Ovary (tissue), 10 donors: ENCODE measurements at places on chromosomes 12 and 14. TPM values are rescaled to one million over a fixed set of nuclear protein-coding genes. Genes with fewer than 3 reads are reported as not detected.

KCNA5 gene
- total RNA-seq: 0.34 TPM

DNA sequence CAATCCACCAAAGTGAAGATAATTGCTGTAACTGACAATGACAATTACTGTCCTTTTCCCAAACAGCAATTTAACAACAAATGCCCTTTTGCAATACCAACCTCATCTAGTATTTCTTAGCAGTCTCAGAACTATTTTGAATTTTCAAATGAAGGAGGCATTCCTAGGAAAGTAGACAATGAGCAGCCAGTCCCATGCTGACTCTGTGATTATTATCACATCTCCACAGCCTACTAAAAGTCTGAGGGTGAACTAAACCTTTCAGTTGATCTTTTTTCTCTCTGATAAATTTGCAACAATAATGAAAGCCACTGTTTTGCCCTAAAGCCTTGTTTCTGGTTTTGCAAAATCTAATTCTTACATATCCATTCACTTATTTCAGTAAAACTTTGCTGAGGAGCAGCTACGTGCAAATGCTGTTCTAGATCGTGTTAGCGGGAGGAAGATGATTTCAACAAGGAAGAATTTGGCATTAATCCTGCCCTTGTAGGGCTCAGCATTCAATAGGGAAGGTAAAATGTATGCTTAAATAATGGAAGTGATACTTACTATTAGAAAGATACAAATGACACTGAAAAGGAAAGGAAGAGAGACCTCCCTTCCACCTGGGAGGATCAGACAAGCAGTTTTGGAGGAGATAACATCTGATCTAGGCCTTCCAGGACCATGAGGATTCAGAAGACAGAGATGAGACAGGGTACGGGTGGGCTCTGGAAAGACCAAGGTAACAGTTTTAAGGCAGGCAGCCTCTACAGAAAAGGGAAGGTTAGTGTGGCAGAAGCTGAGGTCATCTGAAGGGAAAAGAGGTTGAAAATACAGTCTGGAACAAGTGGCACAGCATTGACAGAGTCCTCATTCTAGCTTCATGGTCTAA lies 47.4 kb downstream of the SLC38A1 start:
- no peak overlapping the region for H3K4me3 ChIP-seq
- DNase-seq: no peak
- H3K4me1 ChIP-seq: no peaks in the 10 kb centered on the region
- no peaks in the 10 kb centered on the region for H3K27me3 ChIP-seq
- no peaks in the 10 kb centered on the region for H3K36me3 ChIP-seq

GRCh38 chr14:22184830-22185168 lies 404.2 kb downstream of the DAD1 start:
- H3K27me3 ChIP-seq: no peaks in the 10 kb centered on the region
- H3K4me3 ChIP-seq: no peak overlapping the region
- H3K27ac ChIP-seq: no peak overlapping the region
- no peaks in the 10 kb centered on the region for H3K36me3 ChIP-seq
- no peaks in the 10 kb centered on the region for H3K4me1 ChIP-seq
- no peak for DNase-seq

GRCh38 chr12:55931780-55932550 lies 1.0 kb downstream of the DGKA start:
- H3K4me1 ChIP-seq: peaks cover 17% of the 10 kb centered on the region
- H3K4me3 ChIP-seq: peak overlapping the region; percentile 83
- H3K36me3 ChIP-seq: no peaks in the 10 kb centered on the region
- H3K27me3 ChIP-seq: no peaks in the 10 kb centered on the region
- H3K27ac ChIP-seq: peak overlapping the region; percentile 13
- DNase-seq: peak; percentile 70

GRCh38 chr12:31491241-31491794 lies 99.6 kb downstream of the DENND5B start:
- H3K36me3 ChIP-seq: no peaks in the 10 kb centered on the region
- H3K27ac ChIP-seq: no peak overlapping the region
- DNase-seq: no peak
- no peaks in the 10 kb centered on the region for H3K27me3 ChIP-seq

DNA sequence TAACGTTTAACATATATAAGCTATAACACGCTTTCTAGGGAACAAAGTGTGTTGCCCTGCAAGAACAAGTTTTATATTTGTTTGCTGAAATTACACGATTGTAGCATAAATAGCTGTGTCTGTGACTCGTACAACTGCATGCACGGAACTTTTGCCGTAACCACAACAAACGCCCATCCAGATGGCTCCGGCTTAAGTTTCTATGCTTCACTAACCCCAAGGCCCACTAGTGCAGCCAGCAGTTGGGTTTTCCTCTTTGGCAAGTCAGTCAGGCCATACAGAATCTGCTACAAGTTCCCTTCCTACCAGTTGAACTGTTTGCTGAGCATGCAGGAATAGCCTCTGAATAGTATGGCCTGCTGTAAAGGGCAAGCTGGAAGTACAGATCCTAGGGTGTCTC lies 12.1 kb downstream of the CSRP2 start:
- no peaks in the 10 kb centered on the region for H3K27me3 ChIP-seq
- peaks cover 1% of the 10 kb centered on the region for H3K4me1 ChIP-seq
- H3K36me3 ChIP-seq: no peaks in the 10 kb centered on the region

AICDA gene
- total RNA-seq: not detected

DNA sequence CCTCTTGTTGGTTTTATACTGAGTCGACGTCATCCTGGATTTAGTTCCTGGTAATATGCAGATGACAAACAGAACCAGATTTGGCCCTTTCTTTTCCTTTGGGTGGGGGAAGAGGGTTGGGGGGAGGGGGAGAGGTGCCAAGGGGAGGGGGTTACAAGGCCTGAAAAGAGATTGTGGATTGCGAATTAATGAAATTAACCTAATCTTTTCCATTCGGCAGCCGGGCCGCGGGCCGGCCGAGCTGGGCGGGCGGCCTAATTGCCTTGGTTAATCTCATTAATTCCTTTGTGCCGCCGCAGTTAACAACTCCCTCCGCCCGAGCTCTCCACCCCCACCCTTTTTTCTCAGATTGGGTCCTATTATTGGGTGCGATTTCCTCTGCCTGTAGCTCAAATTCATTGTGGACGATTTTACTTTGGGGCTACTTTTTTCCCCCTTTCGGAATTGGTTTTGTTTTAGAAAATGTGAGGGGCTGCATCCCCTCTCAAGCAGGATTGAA lies 387 bp upstream of the GSC start:
- H3K27me3 ChIP-seq: peaks cover 11% of the 10 kb centered on the region
- H3K27ac ChIP-seq: no peak overlapping the region
- H3K36me3 ChIP-seq: no peaks in the 10 kb centered on the region
- peak overlapping the region; percentile 32 for H3K4me3 ChIP-seq
- DNase-seq: no peak

- H3K27ac ChIP-seq: no peak overlapping the region
- H3K4me3 ChIP-seq: no peak overlapping the region
- H3K36me3 ChIP-seq: no peaks in the 10 kb centered on the region
- H3K27me3 ChIP-seq: no peaks in the 10 kb centered on the region
These were observed 13.1 kb downstream of the ASIC1 start for GRCh38 chr12:50070314-50071060.

DNA sequence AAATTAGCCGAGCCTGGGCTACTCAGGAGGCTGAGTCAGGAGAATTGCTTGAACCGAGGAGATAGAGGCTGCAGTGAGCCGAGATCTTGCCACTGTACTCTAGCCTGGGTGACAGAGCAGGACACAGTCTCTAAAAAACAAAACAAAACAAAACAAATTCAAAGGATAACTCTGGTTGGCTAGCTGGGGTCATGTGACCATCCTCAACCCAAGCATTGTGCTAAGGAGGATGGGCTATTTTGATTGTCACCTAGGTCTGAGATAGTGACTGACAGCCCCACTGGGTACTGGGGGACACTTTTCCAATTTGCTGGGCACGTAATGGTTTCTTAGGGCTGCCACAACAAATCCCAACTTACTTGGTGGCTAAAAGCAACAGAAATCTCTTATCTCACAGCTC lies 11.9 kb downstream of the DGLUCY start:
- H3K36me3 ChIP-seq: no peaks in the 10 kb centered on the region
- no peak overlapping the region for H3K27ac ChIP-seq
- no peak overlapping the region for H3K4me3 ChIP-seq

GRCh38 chr12:75944905-75945432 lies 86.6 kb downstream of the PHLDA1 start:
- H3K4me1 ChIP-seq: peaks cover 2% of the 10 kb centered on the region
- H3K36me3 ChIP-seq: no peaks in the 10 kb centered on the region
- no peaks in the 10 kb centered on the region for H3K27me3 ChIP-seq
- DNase-seq: no peak

DNA sequence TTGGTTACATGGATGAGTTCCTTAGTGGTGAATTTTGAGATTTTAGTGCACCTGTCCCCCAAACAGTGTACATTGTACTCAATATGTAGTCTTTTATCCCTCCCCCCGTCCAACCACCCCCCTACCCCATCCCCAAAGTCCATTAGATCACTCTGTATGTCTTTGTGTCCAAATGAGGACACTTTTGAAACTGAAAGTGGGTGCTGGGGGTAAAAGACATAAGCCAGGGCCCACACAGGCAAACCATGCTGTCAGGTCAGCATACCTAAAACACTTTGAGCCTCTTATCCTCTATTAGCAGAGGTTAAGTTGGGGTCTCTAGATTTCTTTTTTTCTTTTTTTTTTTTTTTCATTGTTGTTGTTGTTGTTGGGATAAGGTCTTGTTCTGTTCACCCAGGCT lies 31.3 kb upstream of the KICS2 start:
- H3K4me1 ChIP-seq: no peaks in the 10 kb centered on the region
- H3K27me3 ChIP-seq: no peaks in the 10 kb centered on the region
- no peak overlapping the region for H3K27ac ChIP-seq
- H3K4me3 ChIP-seq: no peak overlapping the region
- DNase-seq: no peak
- H3K36me3 ChIP-seq: no peaks in the 10 kb centered on the region

GLIPR1L2 gene
- 4.4 TPM for total RNA-seq

- no peaks in the 10 kb centered on the region for H3K36me3 ChIP-seq
- H3K27me3 ChIP-seq: no peaks in the 10 kb centered on the region
These were observed 23.1 kb downstream of the MGAT4C start for GRCh38 chr12:86233126-86233525.

MYO1H gene
- total RNA-seq: 0.34 TPM

GRCh38 chr12:132908145-132909029 lies 21.0 kb upstream of the CHFR start:
- H3K27ac ChIP-seq: peak overlapping the region; percentile 53
- H3K27me3 ChIP-seq: no peaks in the 10 kb centered on the region
- H3K4me1 ChIP-seq: peaks cover 3% of the 10 kb centered on the region

DICER1 gene
- 50.1 TPM for total RNA-seq

HRK gene
- 0.23 TPM for total RNA-seq

GRCh38 chr14:62952226-62952625 lies 93.0 kb downstream of the KCNH5 start:
- H3K4me3 ChIP-seq: no peak overlapping the region
- no peak overlapping the region for H3K27ac ChIP-seq
- H3K4me1 ChIP-seq: no peaks in the 10 kb centered on the region
- no peak for DNase-seq

CLEC4C gene
- total RNA-seq: not detected

DNAH10 gene
- total RNA-seq: 0.97 TPM

GRCh38 chr14:38755036-38755435 lies 348.0 kb downstream of the SEC23A start:
- no peak overlapping the region for H3K4me3 ChIP-seq
- H3K27me3 ChIP-seq: no peaks in the 10 kb centered on the region
- no peaks in the 10 kb centered on the region for H3K36me3 ChIP-seq
- DNase-seq: no peak

IRAK3 gene
- 5.2 TPM for total RNA-seq

DNA sequence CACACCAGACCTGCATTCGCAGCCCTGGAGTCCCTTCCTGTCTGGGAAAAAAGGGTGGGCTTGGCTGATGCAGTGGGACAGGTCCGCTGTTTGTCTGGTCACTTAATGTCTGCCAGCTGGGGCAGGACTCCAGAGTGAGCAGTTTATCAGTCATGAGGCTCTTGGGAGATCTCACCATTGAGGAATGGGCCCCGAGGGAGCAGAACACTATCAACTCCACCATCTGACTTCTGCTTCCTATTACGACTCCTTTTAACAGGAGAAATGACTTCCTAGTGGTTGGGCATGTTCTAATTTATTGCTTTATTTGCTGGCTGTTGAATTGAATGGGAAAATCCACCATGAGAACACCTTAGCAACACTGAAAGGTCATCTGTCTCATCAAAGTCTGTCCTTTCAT lies 182.5 kb upstream of the RASSF8 start:
- no peaks in the 10 kb centered on the region for H3K36me3 ChIP-seq
- no peak overlapping the region for H3K27ac ChIP-seq
- no peak overlapping the region for H3K4me3 ChIP-seq
- no peaks in the 10 kb centered on the region for H3K4me1 ChIP-seq

GRCh38 chr12:30646821-30647220 lies 48.8 kb downstream of the IPO8 start:
- no peak overlapping the region for H3K27ac ChIP-seq
- no peaks in the 10 kb centered on the region for H3K36me3 ChIP-seq
- H3K4me3 ChIP-seq: no peak overlapping the region

GPR84 gene
- 0.34 TPM for total RNA-seq

GRCh38 chr14:74645244-74645643 lies 33.2 kb upstream of the LTBP2 start:
- no peaks in the 10 kb centered on the region for H3K36me3 ChIP-seq
- DNase-seq: no peak
- peak overlapping the region; percentile 20 for H3K27ac ChIP-seq
- H3K27me3 ChIP-seq: no peaks in the 10 kb centered on the region

- no peak overlapping the region for H3K27ac ChIP-seq
- no peaks in the 10 kb centered on the region for H3K36me3 ChIP-seq
- peaks cover 4% of the 10 kb centered on the region for H3K4me1 ChIP-seq
- H3K27me3 ChIP-seq: no peaks in the 10 kb centered on the region
- no peak overlapping the region for H3K4me3 ChIP-seq
- DNase-seq: no peak
These were observed 5.3 kb downstream of the B4GALNT1 start for GRCh38 chr12:57627501-57628279.

GRCh38 chr14:65478596-65478995 lies 66.1 kb downstream of the FUT8 start:
- H3K36me3 ChIP-seq: no peaks in the 10 kb centered on the region
- no peak overlapping the region for H3K27ac ChIP-seq
- no peaks in the 10 kb centered on the region for H3K4me1 ChIP-seq
- no peak for DNase-seq
- no peak overlapping the region for H3K4me3 ChIP-seq

- no peaks in the 10 kb centered on the region for H3K4me1 ChIP-seq
- no peaks in the 10 kb centered on the region for H3K27me3 ChIP-seq
- H3K4me3 ChIP-seq: no peak overlapping the region
- no peak for DNase-seq
- H3K27ac ChIP-seq: no peak overlapping the region
These were observed 41.3 kb downstream of the EGLN3 start for GRCh38 chr14:33909380-33910084.

- no peaks in the 10 kb centered on the region for H3K4me1 ChIP-seq
- no peaks in the 10 kb centered on the region for H3K27me3 ChIP-seq
- H3K27ac ChIP-seq: no peak overlapping the region
- no peak for DNase-seq
- H3K4me3 ChIP-seq: no peak overlapping the region
These were observed 289.9 kb downstream of the BCAT1 start for GRCh38 chr12:24659016-24659415.

AMDHD1 gene
- not detected for total RNA-seq

GRCh38 chr12:14262771-14263511 lies 102.5 kb upstream of the ATF7IP start:
- no peaks in the 10 kb centered on the region for H3K36me3 ChIP-seq
- peaks cover 20% of the 10 kb centered on the region for H3K4me1 ChIP-seq
- no peak for DNase-seq
- H3K27me3 ChIP-seq: no peaks in the 10 kb centered on the region
